T-helper 17 cell (primary cell): ENCODE measurements at places on chromosomes 3 and 15. TPM values are rescaled to one million over a fixed set of nuclear protein-coding genes. Genes with fewer than 3 reads are reported as not detected.

The MYEF2 gene
- 24.6 TPM for total RNA-seq

The NANOGP8 gene
- not detected for total RNA-seq

The SENP2 gene
- total RNA-seq, result 64.6 TPM

The GHSR gene
- total RNA-seq, result not detected

DNA sequence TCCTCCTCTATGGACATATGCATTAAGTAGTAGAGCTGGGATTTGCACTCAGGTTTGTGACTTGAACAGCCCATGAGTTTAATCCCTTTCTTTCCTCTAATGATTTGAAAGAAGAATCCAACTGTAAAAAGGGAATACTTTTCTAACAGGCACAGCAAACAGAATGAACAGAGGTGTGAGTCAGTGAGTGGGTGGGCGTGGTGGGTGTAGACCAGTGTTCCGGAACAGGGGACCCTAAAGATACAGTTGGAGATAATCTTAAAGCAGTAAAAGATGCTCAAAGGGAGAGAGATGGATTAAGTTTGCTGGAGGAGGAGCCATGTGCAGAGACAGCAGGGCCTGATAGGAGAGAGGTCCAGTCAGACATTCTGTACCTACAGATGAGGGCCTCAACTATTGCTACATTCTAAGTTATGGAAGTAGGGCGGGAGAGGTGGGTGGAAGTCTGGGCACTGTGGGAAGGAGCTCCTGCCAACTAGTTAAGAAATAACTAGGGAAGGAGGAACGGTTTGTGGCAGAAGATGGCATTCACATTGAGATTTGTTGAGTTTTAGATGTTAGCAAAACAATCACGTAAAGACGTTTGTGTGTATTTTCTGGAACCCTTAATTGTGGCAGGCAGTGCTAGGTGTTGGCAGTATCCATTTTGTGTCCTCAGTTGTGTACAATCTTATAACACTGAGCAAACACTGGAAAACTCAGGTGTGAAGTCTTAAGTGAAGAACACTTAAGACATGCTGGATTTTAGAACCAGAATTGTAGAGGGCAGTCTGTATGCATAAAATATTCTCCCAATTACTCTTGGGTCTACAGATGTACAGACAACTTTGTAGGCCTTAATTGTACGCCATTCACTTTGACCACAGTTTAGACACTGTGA lies 511.0 kb downstream of the GRM7 start:
- no peaks in the 10 kb centered on the region for H3K27me3 ChIP-seq
- no peak overlapping the region for H3K4me3 ChIP-seq
- H3K27ac ChIP-seq, result no peak overlapping the region
- DNase-seq, result no peak

DNA sequence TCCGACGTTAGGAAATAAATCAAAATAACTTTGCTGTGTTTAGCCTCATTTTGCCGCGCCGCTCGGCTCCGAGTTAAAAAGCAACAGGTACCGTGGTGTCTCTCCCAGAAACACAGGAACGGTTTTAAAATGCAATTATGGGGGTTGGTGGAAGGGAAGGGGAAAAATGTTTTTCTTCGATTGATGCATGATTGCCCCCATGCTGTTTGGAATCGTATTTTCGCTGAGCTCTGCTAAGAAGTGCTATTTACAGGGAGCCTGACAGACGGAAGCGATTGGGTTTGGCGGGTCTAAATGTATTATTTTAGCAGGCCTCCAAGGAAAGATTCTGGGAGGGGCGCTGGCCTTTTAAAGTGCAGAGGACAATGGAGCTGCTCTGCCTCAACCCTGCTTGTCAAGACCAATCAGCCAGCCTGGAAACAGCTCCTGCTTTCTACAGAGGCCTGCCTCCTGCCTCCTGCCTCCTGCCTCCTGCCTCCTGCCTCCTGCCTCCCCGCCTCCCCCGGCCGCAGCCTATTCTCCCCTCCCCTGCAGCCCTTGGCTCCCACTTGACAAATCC lies 156.7 kb upstream of the TLE3 start:
- H3K4me1 ChIP-seq, result peaks cover 24% of the 10 kb centered on the region
- H3K27ac ChIP-seq, result no peak overlapping the region
- no peaks in the 10 kb centered on the region for H3K36me3 ChIP-seq
- no peak for DNase-seq
- no peak overlapping the region for H3K4me3 ChIP-seq

- H3K36me3 ChIP-seq, result peaks cover 11% of the 10 kb centered on the region
- H3K27ac ChIP-seq, result peak overlapping the region; percentile 98
- no peaks in the 10 kb centered on the region for H3K27me3 ChIP-seq
- H3K4me3 ChIP-seq, result peak overlapping the region; percentile 96
- H3K4me1 ChIP-seq, result peaks cover 31% of the 10 kb centered on the region
Observed at GRCh38 chr15:43792761-43793476, 799 bp downstream of the SERF2 start.

GRCh38 chr3:5309171-5309570 lies 121.7 kb downstream of the EDEM1 start:
- H3K27ac ChIP-seq, result no peak overlapping the region
- H3K4me3 ChIP-seq, result no peak overlapping the region
- peaks cover 2% of the 10 kb centered on the region for H3K4me1 ChIP-seq
- H3K36me3 ChIP-seq, result peaks cover 2% of the 10 kb centered on the region
- H3K27me3 ChIP-seq, result peaks cover 28% of the 10 kb centered on the region
- DNase-seq, result no peak

DNA sequence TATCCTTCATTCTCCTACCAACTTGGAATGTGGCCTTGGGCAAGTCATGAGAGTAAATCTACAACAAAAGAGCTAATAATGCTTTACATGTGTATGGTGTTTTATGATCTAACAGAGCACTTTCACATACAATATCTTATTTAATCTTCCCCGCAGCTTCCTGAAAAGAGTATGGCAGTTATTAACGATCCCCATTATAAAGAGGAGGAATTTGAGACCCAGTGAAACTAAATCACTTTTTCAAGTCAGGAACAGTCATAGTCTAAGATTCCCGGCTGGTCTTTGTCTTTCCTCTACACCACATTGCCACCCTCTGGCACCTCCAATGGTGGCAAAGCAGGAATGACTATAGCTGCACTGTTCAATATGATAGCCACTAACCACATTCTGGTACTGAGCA lies 69.7 kb upstream of the CMSS1 start:
- H3K27me3 ChIP-seq, result peaks cover 17% of the 10 kb centered on the region
- no peak overlapping the region for H3K27ac ChIP-seq
- no peaks in the 10 kb centered on the region for H3K4me1 ChIP-seq
- H3K4me3 ChIP-seq, result no peak overlapping the region
